Hindlimb muscle (tissue), 1 donor: ENCODE measurements at places on chromosomes 12 and 14.

- DNase-seq, result no peak
Measured at GRCh38 chr12:64718649-64719048, 40.6 kb downstream of the GNS start.

- no peak for DNase-seq
Measured at GRCh38 chr14:80926397-80927082, 15.0 kb downstream of the CEP128 start.

DNA sequence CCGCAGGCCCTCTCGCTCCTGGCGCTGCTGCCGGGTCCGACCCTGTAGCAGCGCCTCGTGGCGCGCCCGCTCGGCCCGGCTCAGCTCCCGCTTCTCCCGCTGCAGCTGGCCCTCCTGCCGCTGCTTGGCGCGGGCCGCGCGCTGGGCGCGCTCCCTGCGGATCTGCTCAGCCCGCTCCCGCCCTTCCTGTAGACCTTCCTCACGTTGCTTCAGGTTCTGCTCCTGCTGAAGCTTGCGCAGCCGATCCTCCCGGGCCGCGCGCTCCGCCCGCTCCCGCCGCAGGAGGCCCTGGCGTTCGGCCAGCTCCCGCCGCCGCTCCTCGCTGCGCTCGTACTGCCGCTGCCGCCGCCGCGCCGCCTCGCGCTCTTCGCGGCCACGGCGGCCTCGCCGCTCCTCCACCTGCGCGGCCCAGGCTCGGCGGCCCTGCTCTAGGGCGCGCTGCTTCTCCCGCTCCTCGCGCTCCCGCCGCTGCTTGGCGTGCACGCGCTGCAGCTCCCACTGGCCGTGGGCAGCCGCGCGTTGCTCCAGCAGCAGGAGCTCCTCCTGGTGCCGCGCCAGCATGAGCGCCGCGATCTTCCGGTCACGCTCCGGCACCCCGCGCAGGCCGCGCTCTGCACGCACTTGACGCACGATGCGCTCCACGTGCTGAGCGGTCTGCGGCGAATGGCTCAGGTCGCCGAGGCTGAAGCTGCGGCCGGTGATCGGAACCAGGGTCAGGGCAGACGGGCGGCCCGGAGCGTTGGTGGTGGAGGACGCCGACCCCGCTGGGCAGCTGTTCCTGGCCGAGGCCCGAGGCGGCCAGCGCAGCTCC lies 2.4 kb downstream of the CCDC177 start:
- peak; percentile 43 for DNase-seq

DNA sequence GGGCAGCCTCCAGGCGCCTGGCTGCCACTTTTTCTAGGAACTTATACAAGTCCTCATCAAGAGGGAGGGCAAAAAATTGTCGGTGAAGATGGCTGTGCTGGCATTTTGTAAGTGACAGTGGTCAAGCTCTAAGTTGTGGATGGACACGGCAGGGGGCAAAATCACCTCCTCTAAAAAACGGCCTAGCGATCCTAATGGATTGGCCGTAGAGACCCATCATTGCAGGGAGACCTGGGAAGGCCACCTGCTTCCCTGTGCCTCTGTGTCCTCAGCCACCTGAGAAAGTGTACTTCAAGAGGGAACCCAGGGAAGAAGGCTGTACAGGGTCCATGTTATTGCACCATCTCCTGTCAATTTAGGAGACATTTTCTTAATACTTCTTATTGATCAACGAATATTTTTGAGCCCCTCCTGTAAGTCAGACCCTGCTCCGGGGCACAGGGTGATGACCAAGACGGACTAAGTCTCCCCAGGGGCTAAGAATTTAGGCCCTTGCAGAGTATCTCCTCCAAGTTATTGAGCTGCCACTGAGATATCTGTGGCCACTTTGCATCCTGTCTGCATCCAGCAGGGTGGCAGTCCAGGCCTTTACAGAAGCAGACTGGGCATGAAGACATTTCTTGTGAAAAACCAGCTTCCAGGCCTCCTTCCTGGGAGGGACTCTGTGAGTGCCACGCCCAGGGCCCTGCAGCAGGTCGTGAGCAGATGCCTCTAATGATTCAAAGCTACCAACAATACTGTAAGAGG lies 40.5 kb downstream of the PSMA6 start:
- DNase-seq, result no peak

DNA sequence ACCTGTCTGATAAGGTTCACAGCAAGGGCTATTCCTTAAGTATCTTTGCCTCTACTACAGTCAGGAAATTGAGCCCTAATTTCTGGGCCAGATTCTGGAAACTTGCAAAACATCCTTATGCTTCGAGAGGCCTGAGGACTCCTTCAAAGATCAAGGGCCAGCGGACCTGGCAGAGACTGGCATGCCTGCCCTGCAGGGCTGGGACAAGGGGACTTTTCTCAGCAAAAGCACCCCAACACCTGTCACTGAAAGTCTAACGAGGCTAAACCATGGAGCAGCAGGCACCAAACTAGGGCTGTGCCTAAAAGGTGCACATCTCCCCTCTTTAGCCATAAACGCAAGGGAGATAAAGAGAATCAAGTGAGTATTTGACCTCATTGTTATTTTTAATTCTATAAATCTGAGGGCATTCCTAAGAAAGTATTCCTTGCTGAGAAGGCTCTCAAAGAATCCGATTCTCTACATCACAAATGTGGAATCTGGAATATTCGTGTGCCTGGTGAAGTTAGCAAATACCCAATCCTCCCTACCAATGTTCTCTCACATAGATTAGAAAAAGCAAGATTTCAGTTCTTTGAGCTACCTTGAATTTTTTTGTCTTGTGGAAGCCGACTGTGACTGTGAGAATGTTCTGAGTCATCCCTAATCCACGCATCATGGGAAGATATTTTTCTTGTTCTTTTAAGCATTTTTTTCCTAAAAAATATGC lies 328.2 kb upstream of the NOVA1 start:
- DNase-seq, result no peak

- DNase-seq, result no peak
Measured at GRCh38 chr12:1429980-1430379, 164.4 kb downstream of the FBXL14 start.

DNA sequence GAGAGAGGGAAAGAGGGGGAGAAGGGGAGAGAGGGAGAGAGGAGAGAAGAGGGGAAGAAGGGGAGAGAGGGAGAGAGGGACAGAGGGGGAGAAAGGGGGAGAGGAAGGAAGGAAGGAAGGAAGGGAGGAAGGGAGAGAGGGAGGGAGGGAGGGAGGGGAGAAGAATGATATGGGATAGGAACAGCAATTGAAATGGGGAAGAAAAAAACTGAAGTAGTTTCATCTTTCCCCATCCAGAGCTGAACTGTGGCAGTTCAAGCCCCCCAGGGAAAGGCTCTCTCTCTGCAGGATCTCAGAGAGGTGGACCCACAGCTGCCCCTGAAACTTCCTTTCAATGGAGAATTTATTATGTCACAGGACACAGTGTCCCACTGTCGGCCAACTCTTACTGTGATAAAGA lies 136.9 kb downstream of the DPF3 start:
- DNase-seq, result no peak

- no peak for DNase-seq
Measured at GRCh38 chr12:59388176-59388575, 207.7 kb upstream of the SLC16A7 start.

DNA sequence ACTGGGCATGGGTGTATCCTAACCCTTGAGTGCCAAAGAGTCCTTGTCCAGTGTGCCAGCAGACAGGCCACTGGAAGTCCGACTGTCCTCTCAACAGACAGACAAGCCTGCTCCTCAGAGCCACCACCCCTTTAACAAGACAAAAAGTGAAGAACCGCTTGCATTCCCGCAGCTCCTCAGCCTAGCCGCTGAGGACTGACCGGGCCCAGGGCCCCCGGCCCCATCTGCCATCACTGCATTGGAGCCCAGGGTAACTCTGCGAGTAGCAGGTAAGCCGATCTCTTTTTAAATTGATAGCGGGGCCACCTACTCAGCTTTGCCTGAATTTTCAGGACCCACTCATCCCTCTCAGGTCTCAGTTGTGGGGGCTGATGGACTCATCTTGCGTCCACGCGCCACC lies 68.9 kb downstream of the MOK start:
- no peak for DNase-seq

DNA sequence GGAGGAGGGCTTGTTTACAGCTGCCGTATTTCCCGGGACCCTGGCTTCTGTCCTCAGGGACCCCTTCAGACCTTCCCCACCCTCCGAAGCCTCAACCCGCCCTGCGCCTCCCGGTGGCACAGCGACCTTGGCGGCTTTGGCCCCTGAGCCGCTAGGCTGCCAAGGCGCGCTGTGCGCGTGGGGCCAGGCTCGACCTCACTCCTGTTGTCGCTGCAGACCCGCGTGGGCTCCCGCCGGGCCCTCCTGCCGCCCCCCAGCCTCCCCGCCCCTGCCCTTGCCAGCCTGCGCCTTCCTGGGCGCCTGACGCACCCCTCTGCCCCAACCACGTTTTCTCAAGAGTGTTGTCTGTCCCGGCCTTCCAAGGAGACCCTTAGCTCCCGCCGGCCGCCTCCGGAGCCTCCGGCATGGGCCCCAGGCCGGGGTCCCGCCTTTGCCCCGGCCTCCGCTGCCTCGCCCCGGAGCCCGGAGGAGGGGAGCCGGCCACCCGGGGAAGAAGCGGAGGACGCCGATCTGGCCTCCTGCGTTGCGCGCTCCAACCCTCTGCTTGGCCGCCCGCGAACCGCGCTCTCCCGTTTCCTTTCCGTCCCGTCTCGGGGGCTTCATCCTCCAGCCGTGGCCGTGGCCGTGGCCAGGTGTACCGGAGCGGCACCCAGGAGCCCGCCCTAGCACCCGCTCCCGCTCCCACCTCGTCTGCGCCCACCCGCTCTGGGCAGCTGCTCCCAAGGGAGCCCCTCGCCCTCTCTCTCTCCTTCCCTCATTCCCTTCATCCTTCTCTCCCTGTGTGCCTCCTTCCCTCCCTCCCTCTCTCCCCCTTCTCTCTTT lies 19.9 kb downstream of the PPP2R5C start:
- DNase-seq, result no peak

DNA sequence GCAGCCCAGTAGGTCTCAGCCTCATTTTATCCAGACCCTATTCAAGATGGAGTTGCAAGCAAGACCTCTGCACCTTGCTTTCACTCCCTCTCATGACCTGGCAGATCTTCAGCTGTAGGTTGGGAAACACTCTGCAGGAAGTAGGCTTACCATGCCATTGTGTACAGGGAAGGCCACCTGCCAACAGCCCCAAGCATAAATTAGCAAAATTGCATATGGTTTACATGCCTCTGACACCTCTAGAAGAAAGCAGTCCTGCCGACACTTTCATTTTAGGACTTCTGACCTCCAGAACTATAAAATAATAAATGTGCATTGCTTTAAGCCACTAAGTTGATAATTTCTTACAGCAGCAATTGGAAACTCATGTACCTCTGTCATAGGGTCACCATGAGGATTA lies 96.9 kb downstream of the SLC15A4 start:
- DNase-seq, result no peak

DNA sequence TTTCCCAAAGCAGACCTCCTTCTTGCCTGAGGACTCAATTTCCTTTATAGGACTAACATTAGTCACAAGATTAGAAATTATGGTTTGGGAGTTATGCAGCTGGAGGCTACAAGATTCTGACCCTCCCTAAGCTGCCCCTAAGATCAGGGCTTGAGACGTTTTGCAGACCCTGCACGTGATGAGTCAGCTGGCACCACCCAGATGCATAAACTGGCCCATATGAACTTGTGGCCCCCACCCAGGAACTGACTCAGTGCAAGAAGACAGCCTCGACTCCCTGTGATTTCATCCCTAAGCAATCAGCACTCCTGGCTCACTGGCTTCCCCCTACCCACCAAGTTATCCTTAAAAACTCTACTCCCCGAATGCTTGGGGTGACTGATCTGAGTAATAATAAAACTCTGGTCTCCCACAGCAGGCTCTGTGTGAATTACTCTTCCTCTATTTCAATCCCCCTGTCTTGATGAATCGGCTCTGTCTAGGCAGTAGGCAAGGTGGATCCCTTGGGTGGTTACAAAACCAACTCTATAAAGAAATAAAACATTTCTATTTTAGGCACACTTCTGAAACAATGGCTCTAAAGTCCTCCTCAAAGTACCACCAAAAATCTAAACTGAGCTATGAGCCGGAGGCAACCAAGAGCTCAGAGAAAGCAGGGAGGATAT lies 233.4 kb downstream of the TMEM132D start:
- DNase-seq, result no peak

- no peak for DNase-seq
Measured at GRCh38 chr12:58435647-58436046, 484.7 kb downstream of the LRIG3 start.
